Activated naive CD4-positive, alpha-beta T cell (primary cell): ENCODE measurements at places on chromosomes 12 and 14.

DNA sequence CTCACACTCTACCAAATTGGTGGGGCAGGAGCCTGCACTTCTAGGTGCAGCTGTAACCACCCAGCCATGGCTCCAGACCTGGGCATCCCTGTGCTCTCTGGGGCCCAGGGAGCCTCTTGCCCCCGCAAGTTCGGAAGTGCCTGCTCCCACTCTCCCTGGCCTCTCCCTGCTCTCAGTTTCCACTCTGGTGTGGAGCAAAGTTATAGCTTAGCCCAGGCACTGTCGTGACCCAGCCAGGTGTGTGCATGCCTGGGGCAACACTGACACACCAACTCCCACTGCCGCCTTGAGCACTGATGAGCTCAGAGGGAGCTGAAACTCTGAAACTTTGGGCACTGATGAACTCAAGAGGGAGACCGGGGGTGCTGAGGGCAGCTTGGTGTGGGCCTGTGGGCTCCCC, 8.7 kb upstream of the FBXO33 start:
- no peak for DNase-seq

- no peak for DNase-seq
Measured at GRCh38 chr14:66242001-66242400, 244.2 kb upstream of the CCDC196 start.

DNA sequence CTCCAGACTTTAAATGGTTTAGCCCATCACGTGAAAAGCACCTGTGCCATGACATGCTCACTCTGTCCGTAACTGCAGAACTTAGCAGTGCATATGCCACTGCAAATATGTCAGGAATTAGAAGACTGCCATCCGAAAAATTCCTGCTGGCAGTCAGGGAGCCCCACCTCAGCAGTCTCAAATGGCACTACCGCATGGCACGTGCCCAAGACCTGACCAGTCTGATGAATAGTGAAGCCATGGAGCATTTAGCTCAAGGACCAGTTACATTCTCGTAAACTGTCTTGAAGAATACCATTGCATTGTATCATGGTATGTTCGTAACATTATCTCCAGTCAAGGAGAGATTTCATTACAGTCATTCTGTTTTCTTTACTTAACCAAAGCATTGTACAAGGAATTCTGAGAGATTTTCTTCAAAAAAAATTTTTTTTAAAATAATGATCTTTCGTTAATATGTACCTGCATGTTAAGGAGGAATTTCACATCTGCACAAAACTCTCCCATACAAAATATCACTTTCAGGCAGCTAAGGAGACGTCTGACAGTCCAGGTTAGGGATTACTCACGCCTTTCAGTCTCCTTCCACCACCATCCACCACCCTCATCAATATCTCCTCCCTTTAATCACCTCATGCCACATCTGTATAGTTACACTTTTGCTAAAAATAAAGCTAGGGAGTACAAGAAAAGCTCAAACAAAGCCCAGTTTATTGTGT, 138.5 kb downstream of the ANO2 start:
- DNase-seq = no peak

DNA sequence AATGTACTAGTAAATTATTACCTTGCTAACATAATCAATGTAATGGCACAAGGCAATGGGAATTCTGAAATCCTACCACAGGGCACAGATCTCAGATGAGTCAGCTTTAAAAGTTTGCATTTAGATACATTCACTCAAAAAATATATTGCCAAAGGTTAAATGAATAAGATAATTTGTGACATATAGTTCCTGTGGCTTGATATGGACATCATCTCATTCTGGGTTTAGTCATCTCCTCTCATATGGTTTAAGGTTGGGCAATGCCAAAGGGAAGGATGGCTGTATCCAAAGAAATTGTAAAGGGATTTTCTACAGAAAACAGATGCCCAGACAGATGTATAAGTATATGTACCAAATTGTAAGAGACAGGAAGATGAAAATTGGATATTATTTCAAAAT, 1065.0 kb downstream of the LRFN5 start:
- no peak for DNase-seq

GRCh38 chr12:62192180-62192902, 67.9 kb upstream of the USP15 start:
- no peak for DNase-seq

GRCh38 chr14:98174041-98174440, 1098.0 kb downstream of the BCL11B start:
- DNase-seq = no peak
